Type B pancreatic cell (in vitro differentiated cells): ENCODE measurements at places on chromosomes 6 and 20.

DNA sequence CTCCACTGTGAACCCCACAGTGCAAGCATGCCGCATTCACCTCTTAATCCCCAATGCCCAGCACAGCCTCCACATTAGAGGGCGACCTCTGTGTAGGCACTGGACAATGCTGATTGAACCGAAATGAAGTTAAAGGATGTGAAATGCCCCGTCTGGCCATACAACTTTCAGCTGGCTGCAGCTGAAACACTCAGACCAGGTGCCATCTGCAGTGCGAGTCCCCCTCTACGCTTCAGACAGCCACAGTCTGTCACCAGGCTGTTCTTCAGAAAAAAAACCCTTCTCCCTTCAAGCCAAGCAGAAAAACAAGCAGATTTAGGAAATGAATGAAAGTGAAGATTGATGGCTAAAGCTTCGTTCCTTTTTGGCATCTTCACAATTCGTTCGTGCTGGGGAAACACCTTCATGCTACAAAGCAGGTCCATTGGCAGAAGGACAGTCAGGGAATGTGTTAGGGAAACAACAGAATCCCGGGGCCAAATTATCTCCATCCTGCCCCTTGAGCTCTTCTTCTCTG lies 44.7 kb downstream of the TNFAIP3 start:
- no peak overlapping the region for H3K27ac ChIP-seq
- H3K27me3 ChIP-seq: peaks cover 11% of the 10 kb centered on the region
- peak overlapping the region; percentile 17 for H3K4me3 ChIP-seq
- no peaks in the 10 kb centered on the region for H3K36me3 ChIP-seq

GRCh38 chr6:34638834-34639736 lies 57.5 kb downstream of the ILRUN start:
- DNase-seq: no peak
- no peak overlapping the region for H3K4me3 ChIP-seq
- no peaks in the 10 kb centered on the region for H3K4me1 ChIP-seq
- H3K27me3 ChIP-seq: no peaks in the 10 kb centered on the region
- peaks cover 11% of the 10 kb centered on the region for H3K36me3 ChIP-seq
- H3K27ac ChIP-seq: no peak overlapping the region

GRCh38 chr6:21023210-21023609 lies 489.0 kb downstream of the CDKAL1 start:
- peaks cover 13% of the 10 kb centered on the region for H3K36me3 ChIP-seq
- DNase-seq: no peak
- H3K4me1 ChIP-seq: peaks cover 24% of the 10 kb centered on the region
- no peak overlapping the region for H3K4me3 ChIP-seq

- peaks cover 19% of the 10 kb centered on the region for H3K36me3 ChIP-seq
- H3K4me3 ChIP-seq: no peak overlapping the region
- peak overlapping the region; percentile 63 for H3K27ac ChIP-seq
- DNase-seq: peak; percentile 58
Measured at GRCh38 chr6:166572370-166573261, 13.9 kb downstream of the RAMACL start.

DNA sequence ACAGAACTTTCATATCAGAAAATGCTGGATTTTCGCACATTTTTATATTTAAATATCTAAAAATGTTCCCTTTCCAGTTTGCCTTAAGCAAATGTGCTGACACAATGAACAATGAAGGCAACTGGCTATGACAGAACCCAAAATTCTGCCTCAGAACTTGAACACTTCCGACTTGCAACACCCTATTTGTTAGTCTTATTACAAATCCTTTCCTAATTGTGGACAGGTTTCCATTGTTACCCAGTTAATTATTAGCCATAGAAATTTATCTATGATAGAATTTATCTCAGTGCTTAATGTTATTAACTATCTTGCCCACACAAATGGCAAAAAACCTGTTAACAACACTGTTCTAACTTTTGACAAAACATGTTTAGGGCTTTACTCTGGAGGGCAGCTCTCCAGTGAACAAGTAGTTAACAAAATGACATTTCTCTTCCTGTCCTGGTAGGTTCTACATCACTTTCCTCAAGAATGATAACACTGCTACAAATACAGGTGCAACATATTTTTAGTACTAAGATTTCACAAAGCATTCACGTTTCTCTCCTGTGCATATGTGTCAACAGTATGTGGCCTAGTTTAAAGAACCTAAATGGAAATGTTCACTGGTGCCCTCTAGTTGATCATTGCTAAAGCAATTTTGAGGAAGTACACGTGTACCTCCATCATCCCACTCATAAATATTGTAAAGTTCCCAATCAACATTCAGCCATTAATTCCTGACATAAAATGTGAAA lies 58.4 kb downstream of the HIVEP2 start:
- peak overlapping the region; percentile 10 for H3K4me3 ChIP-seq
- H3K4me1 ChIP-seq: peaks cover 33% of the 10 kb centered on the region
- peak overlapping the region; percentile 82 for H3K27ac ChIP-seq

DNA sequence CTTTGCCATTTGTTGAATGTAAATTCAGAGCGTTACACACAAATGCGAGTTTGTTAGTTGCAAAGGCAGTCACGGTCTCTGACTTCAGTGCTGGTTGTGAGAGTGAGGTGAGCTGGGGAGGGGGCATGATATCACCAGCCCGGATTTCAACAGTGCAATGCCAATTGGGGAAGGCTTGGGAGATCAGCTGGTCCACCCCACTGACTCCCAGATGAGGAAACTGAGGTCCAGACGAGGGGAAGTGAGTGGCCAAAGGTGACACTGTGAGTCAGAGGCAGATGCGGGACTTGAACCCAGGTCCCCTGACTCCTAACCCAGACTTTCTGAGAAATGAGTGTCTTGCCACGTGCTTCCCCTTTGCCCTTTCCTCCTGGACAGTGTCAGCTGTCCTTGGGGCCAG lies 62.1 kb downstream of the CEBPB start:
- H3K27me3 ChIP-seq: no peaks in the 10 kb centered on the region
- H3K27ac ChIP-seq: peak overlapping the region; percentile 90
- H3K36me3 ChIP-seq: no peaks in the 10 kb centered on the region

DNA sequence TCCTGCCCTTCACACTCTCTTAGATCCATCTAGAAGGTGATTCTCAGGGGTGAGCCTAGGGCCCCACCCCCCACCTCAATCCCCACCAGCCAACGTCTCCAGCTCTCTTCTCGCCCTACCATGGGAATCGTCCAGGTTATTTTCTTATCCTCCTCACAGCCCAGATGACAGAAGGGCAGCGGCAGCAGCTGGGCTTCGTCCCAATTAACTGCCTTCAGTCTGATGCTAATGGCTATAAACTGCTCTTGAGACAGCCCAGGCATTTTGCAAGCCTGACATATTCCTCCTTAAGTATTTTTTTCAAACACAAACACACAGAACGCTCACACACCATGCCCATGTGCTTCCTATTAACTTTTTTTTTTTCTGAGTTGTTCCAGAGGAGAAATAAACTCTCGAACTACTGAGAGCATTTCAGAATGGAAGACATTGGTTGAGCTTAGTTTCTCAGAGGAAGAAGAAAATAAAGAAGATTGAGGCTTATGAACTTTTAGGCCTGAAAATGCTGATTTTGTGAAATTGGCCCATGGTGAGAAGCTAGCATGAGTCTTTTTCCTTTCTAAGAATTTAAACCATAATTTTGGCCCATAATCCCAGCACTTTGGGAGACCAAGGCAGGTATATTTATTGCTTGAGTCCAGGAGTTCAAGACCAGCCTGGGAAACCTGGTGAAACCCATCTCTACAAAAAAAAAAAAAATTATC lies 124.6 kb downstream of the EYA2 start:
- no peak overlapping the region for H3K4me3 ChIP-seq
- H3K27ac ChIP-seq: peak overlapping the region; percentile 15
- H3K36me3 ChIP-seq: no peaks in the 10 kb centered on the region
- H3K27me3 ChIP-seq: peaks cover 7% of the 10 kb centered on the region
- DNase-seq: no peak

GRCh38 chr6:20846602-20847028 lies 312.4 kb downstream of the CDKAL1 start:
- H3K36me3 ChIP-seq: peaks cover 4% of the 10 kb centered on the region
- H3K27me3 ChIP-seq: no peaks in the 10 kb centered on the region
- no peak for DNase-seq
- H3K4me3 ChIP-seq: no peak overlapping the region
- H3K27ac ChIP-seq: no peak overlapping the region

- no peak for DNase-seq
- no peaks in the 10 kb centered on the region for H3K36me3 ChIP-seq
- H3K27ac ChIP-seq: no peak overlapping the region
- H3K4me3 ChIP-seq: no peak overlapping the region
- peaks cover 4% of the 10 kb centered on the region for H3K27me3 ChIP-seq
Measured at GRCh38 chr6:23177806-23178205, 608.4 kb downstream of the HDGFL1 start.

DNA sequence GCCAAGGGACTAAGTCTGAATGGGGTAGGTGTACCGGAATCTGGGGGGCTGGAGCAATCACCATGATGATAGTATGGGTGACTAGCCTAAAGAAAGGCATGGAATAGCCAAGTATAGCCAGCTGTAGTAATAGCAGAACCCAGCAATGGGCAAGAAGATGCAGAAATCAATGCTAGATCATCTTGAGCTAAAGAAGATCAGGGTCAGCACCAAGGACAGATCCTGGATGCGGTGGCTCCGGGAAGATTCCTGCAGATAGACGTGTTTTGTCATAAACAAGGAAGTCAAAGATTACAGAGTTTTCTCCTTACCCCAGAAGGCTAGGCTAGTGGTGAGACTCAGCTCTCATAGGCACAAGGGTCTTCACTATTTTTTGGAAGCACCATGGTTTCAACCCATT lies 561.6 kb upstream of the CHD6 start:
- DNase-seq: no peak
- H3K27me3 ChIP-seq: peaks cover 18% of the 10 kb centered on the region
- no peak overlapping the region for H3K4me3 ChIP-seq

- DNase-seq: peak; percentile 70
- H3K36me3 ChIP-seq: no peaks in the 10 kb centered on the region
- peaks cover 6% of the 10 kb centered on the region for H3K4me1 ChIP-seq
- peak overlapping the region; percentile 60 for H3K4me3 ChIP-seq
- peaks cover 77% of the 10 kb centered on the region for H3K27me3 ChIP-seq
- H3K27ac ChIP-seq: no peak overlapping the region
Measured at GRCh38 chr6:98847779-98848538, 13.6 kb downstream of the POU3F2 start.

DNA sequence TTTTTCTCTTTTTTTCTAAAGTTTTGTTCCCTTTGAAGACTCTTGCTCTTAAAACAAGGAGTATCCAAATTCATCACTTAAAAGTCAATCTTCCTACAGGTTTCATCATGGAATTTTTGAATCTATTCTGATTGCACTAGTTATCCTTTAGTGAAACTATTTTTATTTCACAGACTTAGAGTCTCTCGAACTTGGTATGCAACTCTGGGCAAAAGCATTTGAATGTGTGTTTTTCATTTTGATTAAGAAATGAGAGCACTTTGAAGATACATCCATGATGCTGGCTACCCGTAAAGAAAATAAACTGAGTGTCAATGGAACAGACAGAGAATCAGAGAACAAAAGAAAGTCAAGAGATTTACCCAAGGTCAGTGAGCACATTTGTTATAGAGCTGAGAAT lies 586.5 kb downstream of the EPM2A start:
- H3K36me3 ChIP-seq: no peaks in the 10 kb centered on the region
- H3K27me3 ChIP-seq: peaks cover 3% of the 10 kb centered on the region
- no peak for DNase-seq

DNA sequence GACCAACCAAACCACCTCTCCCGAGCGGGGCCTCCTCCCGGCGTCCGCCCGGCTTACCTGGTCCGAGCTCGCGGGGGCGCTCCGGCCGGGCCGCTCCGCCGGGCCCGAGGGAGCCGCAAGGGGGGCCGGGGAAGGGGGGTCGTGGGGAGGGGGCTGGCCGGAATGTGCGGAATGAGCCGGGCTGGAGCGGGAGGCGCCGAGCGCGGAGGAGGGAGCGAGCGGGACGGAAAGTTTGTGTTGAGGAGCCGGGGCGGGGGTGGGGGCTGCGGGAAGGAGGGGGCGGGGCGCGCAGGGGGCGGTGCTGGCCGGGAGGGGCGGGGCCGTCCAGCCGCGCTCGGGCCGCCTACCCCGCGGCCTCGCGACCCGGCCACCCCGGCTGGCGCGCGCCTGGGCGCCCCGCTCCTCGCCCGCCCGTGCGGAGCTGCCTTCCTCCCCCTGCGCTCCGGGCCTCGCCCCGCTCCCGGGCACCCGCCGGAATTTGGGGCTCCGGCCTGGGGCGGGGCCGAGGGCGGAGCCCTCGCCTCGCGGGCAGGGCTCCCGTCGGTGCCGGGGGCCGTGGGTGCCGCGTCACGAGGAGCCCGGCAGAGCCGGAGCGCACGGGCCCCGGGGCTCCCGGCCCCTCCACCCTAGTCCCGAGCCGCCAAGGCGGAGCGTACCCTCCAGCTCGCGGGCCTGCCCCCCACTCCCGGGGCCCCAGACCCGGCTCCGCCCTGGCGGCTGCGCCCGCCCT lies at the start of gene TEAD3:
Gene TEAD3, minus strand, starts transcription at position 239 of the 730 bp plus-strand sequence.
- peak; percentile 86 for DNase-seq
- peaks cover 46% of the 10 kb centered on the region for H3K4me1 ChIP-seq
- H3K4me3 ChIP-seq: peak within 1 kb of the TSS; percentile 92
- H3K36me3 ChIP-seq: no peaks in the 10 kb centered on the region
- H3K27me3 ChIP-seq: peaks cover 4% of the 10 kb centered on the region

DNA sequence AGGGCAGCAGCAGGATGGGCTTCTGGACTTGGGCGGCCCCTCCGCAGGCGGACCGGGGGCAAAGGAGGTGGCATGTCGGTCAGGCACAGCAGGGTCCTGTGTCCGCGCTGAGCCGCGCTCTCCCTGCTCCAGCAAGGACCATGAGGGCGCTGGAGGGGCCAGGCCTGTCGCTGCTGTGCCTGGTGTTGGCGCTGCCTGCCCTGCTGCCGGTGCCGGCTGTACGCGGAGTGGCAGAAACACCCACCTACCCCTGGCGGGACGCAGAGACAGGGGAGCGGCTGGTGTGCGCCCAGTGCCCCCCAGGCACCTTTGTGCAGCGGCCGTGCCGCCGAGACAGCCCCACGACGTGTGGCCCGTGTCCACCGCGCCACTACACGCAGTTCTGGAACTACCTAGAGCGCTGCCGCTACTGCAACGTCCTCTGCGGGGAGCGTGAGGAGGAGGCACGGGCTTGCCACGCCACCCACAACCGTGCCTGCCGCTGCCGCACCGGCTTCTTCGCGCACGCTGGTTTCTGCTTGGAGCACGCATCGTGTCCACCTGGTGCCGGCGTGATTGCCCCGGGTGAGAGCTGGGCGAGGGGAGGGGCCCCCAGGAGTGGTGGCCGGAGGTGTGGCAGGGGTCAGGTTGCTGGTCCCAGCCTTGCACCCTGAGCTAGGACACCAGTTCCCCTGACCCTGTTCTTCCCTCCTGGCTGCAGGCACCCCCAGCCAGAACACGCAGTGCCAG lies at the start of gene TNFRSF6B:
Gene TNFRSF6B, plus strand, starts transcription at position 25 of the 729 bp plus-strand sequence. Its CDS starts 116 bp downstream, at position 141.
- peak within 1 kb of the TSS; percentile 51 for H3K27ac ChIP-seq
- no peaks in the 10 kb centered on the region for H3K36me3 ChIP-seq
- H3K27me3 ChIP-seq: no peaks in the 10 kb centered on the region
- no peak for DNase-seq
- no peak within 1 kb of the TSS for H3K4me3 ChIP-seq

DNA sequence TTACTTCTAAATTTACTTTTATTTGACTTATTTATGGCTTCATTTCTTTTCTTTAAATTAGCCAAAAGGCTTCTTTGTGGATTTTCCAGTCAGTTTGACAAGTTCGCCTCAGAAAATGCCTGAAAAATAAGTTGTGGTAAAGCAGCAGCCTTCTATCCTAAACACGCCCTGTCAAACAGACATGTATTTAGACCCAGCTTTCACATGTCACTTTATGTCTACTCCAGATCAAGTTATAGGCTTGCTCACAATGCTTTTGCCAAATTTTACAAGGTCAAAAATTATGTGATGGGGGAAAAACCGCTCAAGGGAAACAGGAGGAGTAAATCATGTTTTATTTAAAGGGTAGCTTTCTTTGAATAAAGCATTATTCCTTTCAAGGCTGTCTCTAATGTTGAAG lies 615.0 kb downstream of the HDGFL1 start:
- no peak overlapping the region for H3K4me3 ChIP-seq
- peaks cover 18% of the 10 kb centered on the region for H3K4me1 ChIP-seq
- no peak for DNase-seq
- H3K27me3 ChIP-seq: no peaks in the 10 kb centered on the region

- H3K4me1 ChIP-seq: peaks cover 3% of the 10 kb centered on the region
- no peak for DNase-seq
- no peaks in the 10 kb centered on the region for H3K36me3 ChIP-seq
Measured at GRCh38 chr6:167552961-167553735, 228.3 kb downstream of the TTLL2 start.
